ENCODE measurements at places on chromosomes 4 and X.

DNA sequence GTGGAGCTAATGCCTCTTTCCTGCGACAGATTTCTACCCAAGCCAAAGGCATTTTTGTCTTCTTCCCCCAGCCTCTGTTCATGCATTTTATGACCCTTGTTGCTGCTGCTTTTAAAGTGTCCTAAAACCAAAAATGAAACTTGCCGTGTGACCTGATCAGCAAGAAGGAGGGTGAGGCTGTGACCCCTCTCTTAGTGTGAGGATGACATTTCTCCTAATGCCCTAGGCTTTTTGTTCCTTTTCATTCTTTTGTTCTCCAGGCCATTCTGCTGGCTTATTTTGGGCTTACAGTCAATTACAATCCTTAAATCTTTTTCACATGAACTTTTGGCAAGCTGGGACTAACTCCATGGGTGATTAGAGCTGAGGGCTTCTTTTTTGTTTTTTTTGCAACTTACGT lies 34.4 kb downstream of the PTTG2 start:
- DNase-seq = no peak

DNA sequence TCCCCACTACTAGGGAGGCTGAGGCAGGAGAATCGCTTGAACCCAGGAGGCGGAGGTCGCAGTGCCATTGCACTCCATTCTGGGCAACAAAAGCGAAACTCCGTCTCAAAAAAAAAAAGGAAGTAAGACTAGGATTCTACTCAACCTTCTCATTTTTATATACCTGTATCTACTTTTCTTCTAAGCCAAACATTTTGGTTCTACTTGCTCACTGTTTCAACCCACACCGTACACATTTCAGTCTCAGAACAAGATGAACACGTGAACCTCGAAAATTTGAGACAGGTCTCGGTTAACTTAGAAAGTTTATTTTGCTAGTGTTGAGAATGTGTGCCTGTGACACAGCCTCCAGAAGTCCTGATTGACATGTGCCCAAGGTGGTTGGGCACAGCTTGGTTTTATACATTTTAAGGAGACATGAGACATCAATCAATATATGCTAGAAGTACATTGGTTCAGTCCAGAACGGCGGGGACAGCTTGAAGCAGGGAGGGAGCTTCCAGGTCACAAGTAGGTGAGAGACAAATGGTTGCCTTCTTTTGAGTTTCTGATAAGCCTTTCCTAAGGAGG lies 3.7 kb downstream of the ADD1 start:
- no peak for DNase-seq

DNA sequence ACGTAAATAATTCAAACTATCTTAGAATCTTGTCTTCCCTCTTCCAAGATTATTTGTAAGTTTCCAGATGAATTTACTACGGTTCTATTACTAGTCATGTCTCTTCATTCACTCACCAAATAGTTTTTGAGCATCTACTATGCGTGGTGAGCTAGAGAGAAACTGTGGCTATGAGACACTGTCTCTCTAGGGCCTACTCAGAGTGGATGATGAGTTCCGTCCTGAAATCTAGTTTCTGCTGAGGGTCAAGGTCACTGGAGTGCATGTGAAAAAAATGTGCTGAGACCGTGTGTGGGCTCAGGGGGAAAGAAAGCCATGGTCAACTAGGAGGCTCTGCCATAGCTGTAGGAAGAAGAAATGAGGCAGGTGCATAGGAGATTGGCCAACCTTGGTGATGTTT lies 320.2 kb upstream of the GATB start:
- DNase-seq = no peak

DNA sequence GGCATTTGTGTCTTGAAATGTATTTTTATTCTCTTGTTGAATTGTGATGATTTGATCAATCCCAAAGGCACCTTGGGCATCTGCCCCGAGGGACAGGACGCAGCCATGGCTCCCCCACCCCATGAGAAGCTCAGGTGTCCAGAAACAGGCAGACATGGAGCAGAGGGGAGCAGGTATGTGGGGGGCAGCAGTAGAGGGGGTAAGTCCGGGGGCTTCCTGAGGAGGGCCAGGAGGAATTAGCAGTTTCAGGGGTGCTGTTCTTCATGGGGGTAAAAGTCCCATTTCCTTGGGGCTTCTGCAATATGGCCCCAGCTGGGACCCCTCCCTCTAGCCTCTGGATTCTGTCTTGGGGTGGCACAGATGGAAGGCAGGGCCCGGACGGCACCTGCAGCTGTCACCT lies 67.0 kb upstream of the HMX1 start:
- no peak for DNase-seq

DNA sequence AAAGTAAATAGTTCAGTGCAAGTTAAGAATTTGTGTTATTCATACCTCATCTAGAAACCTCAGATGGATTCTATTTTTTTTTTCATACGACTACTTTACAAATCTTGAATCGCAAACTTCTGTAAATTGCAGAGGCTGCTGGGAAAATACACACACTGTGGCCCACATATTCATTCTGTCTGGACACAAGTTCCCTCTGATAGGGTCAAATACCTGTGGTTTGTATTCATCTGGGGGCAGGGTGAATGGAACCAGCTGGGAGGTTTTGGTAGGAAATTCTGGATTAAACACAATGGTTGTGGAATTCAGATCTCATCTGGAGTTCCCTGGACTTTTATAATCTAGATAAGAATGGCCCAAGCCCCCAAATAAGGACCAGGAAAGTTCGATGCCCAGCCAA lies 56.2 kb downstream of the SPATA18 start:
- peak; percentile 47 for DNase-seq

GRCh38 chrX:55008571-55009358 lies 8.6 kb downstream of the APEX2 start:
- peak; percentile 28 for DNase-seq

- DNase-seq = no peak
Observed at GRCh38 chr4:14834382-14834781, 167.9 kb upstream of the CPEB2 start.

DNA sequence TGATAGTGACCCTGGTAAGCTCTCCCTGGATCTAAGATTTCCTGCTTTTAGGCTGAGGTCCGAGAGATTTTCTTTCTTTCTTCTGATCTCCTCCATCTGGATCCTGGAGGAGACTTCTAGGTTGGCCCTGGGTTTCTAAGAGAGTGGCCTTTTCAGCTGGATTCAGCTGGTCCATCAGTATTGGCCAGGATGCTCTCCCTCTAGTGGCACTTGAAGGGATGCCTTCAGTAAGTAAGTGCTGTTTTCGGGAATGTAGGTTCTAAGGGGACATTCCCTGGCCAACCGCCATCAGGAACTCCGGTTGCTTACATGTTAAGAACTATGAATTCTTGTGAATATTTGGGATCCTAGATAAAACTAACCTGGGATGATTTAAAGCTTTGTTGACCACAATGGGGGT lies 56.9 kb downstream of the SERTM2 start:
- DNase-seq = peak; percentile 3

- no peak for DNase-seq
Observed at GRCh38 chr4:12146339-12146738, 717.6 kb upstream of the HS3ST1 start.
